Stimulated activated CD8-positive, alpha-beta memory T cell treated with anti-CD3 and anti-CD28 coated beads, Interleukin-2, amount 100 ng/mL, for 1 hour (primary cell): ENCODE measurements at places on chromosomes 7 and 10.

GRCh38 chr7:22447008-22447407 is 53.0 kb downstream of the STEAP1B start:
- DNase-seq, result no peak

GRCh38 chr10:120172356-120172755 is 279.8 kb downstream of the SEC23IP start:
- DNase-seq, result no peak

- no peak for DNase-seq
Observed at GRCh38 chr7:11472646-11473045, 359.4 kb downstream of the THSD7A start.

DNA sequence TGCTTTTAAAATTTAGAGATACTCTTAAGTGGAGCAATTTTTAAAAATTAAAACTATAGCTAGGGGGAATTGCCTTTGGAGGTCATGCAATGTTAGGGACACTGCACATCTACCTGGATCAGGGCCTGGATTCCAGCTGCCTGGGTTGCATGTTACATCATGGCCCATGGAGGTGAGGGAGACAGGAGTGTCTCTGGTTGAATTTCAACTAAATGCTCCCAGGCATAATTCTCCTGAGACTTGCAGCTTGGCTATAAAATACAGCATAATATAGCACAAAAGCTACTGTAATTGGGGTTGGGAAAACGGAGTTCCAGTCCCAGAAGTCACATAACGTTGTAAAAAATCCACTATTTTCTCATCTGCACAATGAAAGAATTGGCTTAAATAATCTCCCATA is 782.5 kb downstream of the LRMDA start:
- no peak for DNase-seq

GRCh38 chr7:158245724-158246041 is 341.9 kb downstream of the PTPRN2 start:
- DNase-seq, result no peak

GRCh38 chr7:2099048-2099957 is 133.4 kb downstream of the MAD1L1 start:
- DNase-seq, result no peak

- no peak for DNase-seq
Observed at GRCh38 chr10:71687077-71687476, 32.5 kb downstream of the C10orf105 start.

DNA sequence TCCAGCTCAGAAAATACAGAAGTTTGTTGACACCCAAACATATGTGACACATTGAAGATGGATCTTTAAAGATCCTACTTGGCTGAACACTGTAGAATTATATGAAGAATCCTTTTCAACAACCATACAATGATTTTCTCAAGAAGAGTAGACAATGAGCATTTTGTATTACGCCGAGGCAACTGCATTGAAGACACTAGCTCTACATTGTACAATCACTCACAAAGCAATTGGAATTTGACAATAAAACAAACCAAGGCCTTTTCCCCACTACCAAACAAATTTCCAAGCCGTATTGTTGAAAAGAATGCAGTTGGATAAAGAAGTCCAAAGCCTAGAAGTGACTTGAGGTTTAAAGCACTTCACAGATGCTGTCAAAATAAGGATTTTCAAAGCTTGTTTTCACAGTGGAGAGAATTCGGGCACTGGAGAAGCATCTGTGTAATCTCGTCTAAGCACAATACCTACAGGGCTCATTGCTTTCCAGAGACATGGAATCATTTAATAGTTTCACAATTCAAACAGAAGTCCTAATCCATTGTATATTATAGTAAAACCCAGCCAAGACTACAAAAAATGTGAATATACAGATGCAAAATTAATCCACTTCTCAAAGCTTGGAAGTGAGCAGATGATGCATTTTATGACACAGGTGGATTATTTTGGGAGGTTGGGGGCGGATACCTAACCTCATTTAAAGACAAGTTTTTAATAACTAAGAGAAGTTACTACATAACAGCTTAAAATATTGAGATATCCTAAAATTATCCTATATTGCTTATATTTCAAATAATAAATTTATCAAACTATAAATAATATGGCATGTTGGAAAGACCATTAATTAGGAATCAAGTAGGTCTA is 78.6 kb downstream of the SORCS1 start:
- DNase-seq, result no peak

DNA sequence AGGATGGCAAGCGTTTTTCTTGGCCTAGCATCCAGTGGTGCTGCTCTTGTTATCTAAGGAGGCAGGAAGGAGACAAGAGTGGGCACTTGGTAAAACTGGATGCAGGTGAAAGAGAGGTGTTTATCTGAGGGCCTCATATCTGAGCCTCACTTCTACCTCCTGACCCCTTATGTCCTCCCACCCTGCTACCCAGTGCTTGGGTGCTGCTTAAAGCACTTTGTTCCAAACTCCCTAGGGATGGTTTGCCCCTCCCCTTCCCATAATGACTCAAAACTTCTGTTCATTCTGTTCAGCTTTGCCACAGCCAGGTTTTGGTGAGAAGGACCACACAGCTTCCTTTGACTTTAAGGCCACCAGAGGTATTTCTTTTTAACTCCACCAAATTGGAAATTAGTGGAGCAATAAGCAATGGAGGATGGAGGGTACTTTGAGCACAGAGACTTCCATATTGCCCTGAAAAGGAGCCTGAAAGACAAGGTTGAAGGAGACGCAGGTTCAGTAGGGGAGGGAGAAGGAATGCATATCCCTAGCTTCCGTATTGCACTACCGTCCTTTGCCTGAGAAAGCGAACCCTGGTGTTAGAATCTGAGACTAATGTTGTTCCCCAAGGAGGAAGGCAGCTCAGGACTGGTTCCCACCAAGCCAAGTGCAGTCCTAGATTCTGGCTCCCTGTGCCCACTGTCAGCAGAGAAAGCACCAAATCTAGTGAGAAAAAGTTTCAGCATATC is 30.1 kb downstream of the ENTPD1 start:
- DNase-seq, result no peak

DNA sequence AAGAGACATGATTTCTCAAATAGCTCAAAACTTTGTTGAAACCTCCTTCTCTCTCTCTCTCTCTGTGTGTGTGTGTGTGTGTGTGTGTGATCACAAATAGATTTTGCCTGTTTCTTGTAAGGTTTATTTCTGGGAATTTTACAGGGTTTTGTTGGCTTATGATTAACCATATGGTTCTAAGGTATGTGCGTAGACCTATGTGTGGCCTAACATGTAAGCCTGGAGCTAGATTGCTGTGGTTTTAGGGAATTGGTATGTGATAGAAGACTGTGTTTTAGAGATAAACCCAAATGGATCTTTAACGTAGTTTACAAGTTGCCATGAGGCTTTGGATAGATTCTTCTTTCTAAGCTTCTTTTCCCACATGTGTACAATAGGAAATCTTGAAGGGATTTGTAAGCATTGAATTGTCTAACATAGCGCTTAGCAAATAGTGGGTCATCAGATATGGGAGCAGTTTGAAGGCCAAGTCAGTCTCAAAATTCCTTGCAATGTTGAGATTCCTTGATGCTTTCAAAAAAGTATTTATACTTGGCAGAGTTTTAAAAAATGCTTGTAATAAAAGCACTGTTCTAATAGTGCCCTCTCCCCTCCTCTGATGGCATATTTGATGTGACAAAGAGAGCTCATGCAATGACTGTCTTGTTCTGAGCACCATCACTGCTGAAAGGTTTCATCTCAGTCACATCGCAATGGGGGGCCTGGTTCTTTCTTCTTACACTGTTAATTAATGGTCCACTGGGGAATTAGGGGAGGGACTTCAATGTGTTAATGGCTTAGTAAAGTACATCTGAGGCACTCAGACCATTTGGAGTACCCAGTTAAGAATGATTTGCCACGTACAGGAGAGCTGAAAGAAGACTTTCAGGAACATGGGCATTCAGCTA is 118.2 kb downstream of the SNX10 start:
- DNase-seq, result no peak

GRCh38 chr10:107391901-107392300 is 227.4 kb upstream of the SORCS1 start:
- no peak for DNase-seq

- DNase-seq, result no peak
Observed at GRCh38 chr7:80890426-80891258, 28.2 kb downstream of the SEMA3C start.

DNA sequence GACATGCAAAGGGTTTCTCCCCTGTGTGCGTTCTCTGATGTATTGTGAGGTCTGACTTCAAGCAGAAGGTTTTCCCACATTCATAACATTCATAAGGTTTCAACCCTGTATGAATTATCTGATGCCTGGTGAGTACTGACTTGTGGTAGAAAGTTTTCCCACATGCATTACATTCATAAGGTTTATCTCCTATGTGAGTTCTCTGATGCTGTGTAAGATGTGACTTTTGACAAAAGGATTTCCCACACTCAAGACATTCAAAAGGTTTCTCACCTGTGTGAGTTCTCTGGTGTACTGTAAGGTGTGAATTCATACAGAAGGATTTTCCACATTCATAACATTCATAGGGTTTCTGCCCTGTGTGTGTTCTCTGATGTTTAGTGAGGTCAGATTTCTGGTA is 45.1 kb downstream of the ZNF33B start:
- no peak for DNase-seq

- no peak for DNase-seq
Observed at GRCh38 chr10:18397906-18398305, 253.5 kb downstream of the NSUN6 start.

DNA sequence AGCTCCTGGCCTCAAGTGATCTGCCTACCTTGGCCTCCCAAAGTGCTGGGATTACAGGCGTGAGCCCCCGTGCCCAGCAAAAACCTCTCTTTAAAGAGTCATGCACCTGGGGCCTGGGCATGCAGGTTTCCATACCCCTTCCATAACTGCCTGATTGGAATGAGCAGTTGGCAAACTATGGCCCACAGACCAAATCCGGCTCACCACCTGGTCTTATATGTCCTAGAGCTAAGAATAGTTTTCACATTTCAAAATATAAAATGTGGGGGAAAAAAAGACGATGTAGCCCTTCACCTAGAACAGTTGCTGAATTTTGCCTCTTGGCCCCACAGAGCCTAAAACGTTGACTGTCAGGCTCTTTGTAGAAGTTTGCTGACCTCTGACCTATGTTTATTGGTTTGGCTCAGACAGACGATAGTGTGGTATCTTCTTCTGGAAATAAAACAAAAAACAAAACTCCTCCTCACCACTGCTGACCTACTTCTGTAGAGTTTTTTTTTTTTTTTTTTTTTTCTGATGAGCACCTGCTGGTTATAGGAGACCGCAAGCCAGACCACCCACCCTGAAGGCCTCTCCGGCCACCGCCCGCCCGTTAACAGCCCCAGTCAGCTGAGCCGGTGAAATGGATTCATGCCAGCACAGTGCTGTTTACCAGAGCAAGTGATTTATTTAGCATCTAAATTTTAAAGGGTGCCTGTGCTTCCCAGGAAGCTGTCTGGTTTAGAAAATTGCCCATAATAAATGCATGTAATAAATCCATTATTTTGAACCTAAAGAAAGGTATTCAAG is 33.5 kb upstream of the SFRP5 start:
- DNase-seq, result no peak

GRCh38 chr10:62794306-62794705 is 10.2 kb upstream of the ADO start:
- DNase-seq, result no peak

DNA sequence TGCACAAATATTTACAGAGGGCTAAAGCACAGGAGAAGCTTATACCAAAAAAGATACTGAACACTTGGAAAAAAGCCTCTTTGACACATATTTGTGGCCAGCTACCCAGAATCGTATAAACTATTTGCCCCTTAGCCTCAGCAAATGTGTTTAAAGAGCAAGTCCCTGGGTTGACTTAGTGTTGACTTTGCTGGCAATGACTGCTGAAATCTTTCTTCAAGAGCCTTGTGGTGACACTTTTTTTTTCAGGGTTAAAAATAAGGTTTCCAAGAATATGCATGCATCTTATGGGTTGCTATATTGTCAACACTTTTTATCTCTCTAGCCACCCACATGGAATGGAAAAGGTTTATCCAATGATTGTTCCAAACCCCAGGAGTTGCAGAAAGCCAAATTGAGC is 14.9 kb upstream of the PLEKHS1 start:
- DNase-seq, result no peak

- no peak for DNase-seq
Observed at GRCh38 chr10:12388671-12389070, 39.3 kb downstream of the CAMK1D start.

DNA sequence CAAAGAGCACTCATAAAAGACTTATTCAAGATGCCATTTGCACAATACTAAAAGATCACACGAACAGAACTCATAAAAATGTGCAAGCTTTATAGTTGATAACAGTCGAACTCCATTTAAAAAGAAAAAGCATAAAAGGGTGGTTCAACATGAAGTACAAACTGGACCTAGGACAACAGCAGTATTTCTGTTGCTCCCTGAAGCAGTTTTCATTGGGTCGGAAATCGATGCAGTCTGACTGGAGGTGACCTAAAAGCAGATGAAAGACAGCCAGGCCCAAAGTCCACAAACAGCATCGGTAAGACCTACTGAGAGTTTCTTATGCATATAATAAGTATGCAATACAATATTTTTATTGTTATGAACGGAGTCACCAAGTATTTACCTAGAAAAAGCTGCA is 23.9 kb downstream of the FAM171A1 start:
- no peak for DNase-seq

GRCh38 chr10:121324678-121325213 is 273.5 kb downstream of the FGFR2 start:
- no peak for DNase-seq

DNA sequence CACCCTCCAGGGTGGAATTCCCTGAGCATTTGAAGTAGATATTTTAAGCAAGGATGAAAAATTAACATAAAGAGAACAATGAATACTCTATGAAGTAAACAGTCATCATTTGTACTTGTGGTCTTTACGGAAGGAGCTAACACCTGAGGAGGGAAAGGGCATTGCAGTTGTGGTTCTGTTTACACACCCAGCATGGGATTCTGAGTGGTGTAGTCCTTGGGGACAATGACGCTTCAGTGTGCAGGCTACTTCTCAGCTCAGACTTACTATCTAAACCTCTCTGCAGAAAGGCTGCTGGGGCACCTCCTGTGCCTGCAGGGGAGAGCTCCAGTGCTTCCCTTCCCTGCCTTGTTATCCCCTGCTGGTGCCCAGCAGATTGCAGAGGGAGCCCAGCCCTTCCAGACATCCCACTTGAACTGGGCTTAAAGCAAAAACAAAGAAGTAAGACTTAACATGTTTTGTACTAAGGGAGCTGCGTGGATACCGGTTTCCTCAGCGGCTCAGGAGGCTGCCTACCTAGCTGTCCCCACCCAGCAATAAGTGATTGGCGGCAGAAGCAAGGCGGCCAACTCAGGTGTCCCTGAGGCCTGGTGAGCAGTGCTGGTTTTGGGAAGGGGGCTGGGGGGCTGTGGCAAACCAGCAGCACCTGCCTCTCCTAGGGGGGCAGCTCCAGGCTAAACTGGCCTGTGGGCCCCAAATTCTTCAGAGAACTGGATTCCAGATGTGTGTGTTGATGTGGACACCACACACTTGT is 89.1 kb downstream of the CELF2 start:
- DNase-seq, result no peak

GRCh38 chr7:34672430-34672829 is 14.4 kb downstream of the NPSR1 start:
- no peak for DNase-seq
